ENCODE measurements at places on chromosomes 13 and 19.

DNA sequence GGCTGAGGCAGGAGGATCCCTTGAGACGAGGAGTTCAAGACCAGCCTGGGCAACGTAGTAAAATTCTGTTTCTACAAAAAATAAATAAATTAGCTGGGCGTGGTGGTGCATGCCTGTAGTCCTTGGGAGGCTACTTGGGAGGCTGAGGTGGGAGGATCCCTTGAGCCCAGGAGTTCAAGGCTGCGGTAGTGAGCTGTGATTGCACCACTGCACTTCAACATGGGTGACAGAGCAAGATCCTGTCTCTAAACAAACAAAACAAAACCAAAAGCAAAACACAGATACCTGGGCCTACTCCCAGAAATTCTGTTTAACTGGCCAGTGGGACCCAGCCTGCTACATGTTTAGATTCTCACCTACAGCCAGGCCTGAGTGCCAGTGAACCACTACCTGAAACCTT, 74.6 kb upstream of the MEDAG start:
- no peak for DNase-seq

DNA sequence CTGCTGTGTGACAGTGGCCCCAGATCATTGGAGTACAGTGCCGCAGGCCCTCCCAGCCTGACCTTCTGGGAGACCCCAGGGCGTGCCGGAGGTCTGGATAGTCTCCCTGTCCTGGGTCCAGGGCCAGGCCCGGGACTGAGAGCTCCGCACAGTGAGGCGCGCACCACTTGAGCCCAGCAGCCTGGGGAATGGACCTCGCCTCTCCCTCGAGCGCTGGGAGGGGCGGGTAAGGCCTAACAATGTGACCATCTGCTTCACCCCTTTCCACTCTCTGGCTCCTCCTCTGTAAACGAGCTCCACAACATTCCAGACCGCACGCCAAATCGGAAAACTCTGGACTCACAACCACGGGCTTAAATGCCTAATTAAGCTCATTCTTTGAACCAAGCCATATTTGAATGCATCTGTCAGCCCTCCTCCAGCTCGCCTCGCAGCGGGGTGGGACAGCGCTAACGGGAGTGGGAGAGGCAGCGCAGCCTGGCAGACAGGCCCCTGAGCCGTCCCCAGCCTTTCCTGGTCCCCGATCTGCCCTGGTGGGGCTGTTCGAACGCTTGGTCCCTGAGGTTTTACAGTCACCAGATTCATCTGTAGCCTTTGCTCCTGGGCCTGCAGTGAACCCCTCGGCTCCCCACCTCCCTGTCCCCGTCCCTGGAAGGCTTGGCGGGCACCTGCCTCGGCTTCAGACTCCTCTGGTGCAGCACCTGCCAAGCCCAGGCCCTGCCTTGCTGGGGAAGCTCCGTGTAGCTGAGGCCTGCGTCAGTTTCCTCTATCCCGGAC, 120.7 kb upstream of the VSTM2B start:
- DNase-seq: no peak

- DNase-seq: no peak
Measured at GRCh38 chr19:33509774-33510173, 11.8 kb downstream of the PEPD start.

- no peak for DNase-seq
Measured at GRCh38 chr19:1082165-1082927, 12.8 kb downstream of the POLR2E start.

GRCh38 chr19:39369200-39369599, 21.7 kb downstream of the PAF1 start:
- DNase-seq: no peak
